Activated T-cell treated with anti-CD3 and anti-CD28 coated beads for 4 hours (primary cell): ENCODE measurements at places on chromosomes 13 and 19.

DNA sequence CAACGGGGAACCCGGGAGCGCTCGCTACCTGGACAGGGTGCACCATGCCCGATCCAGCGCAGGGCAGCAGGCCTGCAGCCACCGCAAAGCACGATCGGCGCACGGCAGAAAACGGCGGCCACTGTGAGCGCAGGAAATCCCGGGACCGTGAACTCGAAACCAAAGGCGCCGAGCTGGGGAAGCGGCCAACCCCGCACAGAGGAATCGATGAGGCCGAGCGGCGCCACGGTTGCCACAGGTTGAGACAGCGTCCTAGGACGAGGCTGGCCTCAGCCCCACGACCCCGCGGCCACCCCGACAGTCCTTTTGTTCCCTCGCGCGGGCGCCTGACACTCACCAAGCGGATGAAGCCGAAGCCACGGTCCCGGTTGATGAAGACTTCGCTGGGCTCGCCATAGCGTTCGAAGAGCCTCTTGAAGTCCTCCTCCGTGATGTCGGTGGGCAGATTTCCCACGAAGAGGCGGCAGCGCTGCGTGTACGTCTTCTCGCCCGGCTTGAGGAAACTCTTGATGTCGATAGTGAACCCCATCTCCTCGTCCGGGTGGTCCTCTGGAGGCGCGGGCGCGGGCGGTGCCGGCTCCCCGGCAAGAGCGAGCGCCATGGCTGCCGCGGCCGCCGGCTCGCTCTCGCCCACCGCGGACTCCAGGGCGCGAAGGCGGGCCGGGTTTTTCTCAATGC lies 557 bp downstream of the PSPC1 start:
- DNase-seq = peak; percentile 22

- no peak for DNase-seq
These were observed 4.3 kb upstream of the KCTD4 start for GRCh38 chr13:45205124-45205523.

DNA sequence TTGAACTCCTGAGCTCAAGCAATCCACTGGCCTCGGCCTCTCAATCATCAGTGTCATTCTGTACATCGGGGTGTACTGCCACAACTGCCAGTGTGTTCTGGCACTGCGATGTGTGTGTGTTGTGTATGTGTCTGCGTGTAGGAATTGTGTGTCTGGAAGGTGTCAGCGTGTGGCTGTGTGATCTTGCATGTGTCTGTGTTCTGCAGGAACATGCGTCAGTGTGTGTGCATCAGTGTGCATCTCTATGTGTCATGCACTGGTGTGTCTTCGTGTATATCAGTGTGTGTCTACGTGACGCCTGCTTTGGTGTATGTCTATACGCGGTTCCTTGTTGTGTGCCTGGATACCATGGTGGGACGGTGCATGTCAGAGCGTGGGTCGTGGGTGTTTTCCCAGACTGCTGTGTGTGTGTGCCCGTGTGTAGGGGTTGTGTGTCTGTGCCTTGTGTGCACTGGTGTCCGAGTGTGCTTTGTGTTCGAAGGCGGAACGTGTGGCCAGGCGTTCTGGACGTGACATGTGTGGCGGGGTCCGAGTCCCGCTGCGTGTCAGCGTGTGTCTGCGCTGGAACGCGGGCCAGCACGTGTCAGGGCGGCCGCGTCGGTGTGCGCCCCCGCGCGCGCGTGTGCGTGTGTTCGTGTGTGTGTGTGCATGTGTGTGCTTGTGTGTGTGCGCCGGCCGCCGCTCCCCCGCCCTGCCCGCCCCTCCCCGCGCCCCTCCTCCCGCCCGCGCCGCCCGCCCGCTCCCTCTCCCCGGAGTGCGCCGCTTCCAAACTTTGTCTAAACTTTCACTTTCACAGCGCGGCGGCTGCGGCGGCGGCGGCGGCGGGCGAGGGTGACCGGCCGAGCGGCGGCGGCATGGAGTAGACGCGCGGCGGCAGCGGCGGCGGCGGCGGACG lies at the start of gene NFIX:
TSS of gene NFIX (plus strand) at position 775 of the 895 bp plus-strand sequence. CDS start 363 bp downstream, outside the sequence.
- peak; percentile 63 for DNase-seq

GRCh38 chr13:60112771-60113170 lies 51.0 kb downstream of the DIAPH3 start:
- no peak for DNase-seq

- DNase-seq = no peak
These were observed 599 bp upstream of the ARHGEF7 start for GRCh38 chr13:111114362-111115060.

DNA sequence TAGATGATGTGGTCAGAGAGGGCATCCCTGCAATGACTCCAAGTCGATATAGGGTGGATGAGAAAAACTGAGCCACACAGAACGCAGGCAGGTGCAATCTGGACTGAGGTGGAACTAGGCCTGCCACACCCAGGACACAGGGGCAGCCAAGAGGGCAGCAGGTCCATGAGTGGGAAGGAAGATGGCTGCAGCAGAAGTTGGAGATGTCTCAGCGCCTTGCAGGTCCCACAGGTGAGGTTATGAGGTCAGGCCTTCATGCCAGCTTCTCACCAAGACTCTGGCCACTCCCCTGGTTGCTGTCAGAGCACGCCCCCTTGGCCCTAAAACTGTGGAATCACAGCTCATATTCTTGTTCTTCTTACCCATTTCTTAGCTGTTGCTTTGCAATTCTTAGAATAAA lies 147.7 kb upstream of the VSTM2B start:
- DNase-seq = no peak

- no peak for DNase-seq
These were observed 73.5 kb downstream of the PEPD start for GRCh38 chr19:33448159-33448516.

DNA sequence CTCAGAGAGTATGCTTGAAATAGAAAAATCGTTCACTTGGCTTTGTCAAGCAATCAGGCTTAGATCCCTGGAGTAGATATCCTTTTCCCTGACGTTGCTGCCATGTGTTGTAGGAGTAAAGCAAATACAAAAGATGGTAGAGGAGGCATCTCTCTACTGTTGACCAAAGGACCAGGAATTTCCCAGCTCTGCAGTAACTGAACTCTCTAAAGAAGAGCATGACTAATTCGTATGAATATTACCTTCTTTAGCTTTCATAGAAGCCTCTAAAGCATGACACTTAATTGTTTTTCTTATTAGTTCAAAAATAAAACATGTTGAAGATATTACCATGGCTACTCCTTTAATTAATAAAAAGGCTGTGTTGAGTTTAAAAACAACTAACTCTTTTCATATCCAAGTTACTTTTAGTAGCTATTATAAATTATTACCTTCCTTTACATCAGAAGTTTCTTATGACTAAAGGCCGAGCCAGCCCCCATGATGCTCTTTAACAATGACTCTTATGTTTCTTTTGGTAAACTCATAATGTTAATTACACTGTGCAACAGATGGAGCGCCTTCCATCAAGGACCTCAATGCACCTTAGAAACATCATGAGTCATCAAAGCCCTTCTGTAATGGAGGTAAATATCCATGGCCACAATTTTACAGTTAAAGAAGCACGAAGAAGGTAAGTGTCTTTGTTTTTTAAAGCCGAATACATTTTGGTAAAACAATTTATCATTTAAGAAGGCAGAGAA lies 352.4 kb downstream of the KLF5 start:
- DNase-seq = no peak

DNA sequence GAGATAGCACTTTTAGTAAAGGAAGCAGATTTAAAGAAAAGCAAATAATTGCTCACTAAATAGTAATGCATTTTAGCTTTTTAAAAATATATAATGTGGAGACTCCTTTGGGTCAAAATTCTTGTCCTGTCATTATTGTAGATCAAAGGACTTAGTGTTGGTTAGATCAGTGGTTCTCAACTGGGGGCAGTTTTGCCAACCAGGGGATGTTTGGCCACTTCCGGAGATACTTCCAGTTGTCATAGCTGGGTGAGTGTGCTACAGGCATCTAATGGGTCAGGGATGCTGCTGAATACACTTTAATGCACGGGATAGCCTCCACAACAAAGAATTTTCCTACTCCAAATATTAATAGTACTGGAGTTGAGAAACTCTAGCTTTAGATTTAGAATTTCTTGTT lies 126.8 kb downstream of the LMO7 start:
- DNase-seq = no peak

- DNase-seq = no peak
These were observed 4.7 kb upstream of the TMPRSS9 start for GRCh38 chr19:2355168-2356035.

DNA sequence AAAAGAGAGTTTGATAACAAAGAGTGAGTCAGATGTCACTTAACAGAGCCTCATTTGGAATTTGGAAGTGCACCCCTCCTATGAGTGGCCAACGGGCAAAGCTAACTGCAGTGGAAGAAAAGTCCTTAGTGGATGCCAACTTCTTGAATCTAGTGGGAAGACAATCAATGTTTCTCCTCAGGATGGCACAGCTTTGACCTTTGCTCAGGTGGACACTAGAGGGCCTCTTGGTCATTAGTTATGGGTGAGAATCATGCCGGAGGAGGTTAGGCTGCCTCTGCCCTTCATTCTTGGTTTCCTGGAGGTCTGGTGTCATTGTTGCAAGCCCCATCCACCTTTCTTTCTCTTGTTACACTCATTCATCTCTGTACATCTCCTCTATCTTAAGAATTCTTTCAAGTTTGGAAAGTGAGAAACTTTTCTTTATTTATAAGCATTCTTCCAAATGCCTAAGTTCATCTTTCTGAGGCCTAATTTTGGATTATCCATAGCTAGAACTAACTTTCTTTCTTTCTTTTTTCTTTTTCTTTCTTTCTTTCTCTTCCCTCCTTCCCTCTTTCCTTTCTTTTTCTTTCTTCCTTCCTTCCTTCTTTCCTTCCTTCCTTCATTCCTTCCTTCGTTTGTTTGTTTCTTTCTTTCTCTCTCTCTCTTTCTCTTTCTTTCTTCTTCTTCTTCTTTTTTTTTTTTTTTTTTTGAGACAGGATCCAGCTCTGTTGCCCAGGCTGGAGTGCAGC lies 327.2 kb upstream of the TSHZ3 start:
- DNase-seq = no peak

DNA sequence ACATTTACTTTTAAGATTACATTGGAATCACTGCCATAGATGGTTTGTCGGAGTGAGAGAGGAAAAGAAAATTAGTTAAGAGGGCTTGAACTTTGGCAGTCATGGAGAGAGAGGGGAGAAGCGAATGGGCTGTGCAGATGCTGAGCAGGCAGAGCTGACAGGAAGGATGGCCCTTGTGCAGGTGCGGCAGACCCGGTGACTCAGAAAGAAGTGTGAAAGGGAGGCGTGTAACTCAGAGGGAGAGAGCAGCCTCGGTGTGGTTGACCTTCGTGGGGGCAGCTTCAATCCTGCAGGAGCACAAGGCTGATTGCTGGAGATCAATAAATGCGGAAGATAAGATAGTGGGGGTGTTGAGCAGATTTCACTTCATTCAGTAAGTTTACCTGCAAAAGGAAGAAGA lies 76.9 kb downstream of the TNFSF13B start:
- DNase-seq = no peak

- no peak for DNase-seq
These were observed 2.7 kb downstream of the FCHO1 start for GRCh38 chr19:17753976-17754375.

DNA sequence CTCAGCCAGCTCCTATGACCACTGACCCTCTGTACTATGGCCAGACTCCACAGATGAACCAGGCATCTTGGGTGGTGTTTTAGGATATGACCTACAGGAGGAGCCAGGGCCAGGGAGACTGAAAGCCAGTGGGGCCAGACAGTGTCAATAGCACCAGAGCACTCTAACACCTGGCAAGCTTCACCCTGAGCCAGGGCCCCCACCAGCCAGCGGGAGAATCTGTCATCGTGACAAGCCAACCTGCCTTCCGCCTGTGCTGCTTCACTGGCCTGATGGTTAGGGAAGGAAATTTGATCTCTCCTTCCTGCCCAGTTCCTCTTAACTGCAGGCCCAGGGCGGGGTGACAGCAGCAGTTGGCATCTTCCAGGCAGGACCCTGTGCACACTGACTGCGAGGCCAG lies 222.4 kb downstream of the UQCRFS1 start:
- no peak for DNase-seq

DNA sequence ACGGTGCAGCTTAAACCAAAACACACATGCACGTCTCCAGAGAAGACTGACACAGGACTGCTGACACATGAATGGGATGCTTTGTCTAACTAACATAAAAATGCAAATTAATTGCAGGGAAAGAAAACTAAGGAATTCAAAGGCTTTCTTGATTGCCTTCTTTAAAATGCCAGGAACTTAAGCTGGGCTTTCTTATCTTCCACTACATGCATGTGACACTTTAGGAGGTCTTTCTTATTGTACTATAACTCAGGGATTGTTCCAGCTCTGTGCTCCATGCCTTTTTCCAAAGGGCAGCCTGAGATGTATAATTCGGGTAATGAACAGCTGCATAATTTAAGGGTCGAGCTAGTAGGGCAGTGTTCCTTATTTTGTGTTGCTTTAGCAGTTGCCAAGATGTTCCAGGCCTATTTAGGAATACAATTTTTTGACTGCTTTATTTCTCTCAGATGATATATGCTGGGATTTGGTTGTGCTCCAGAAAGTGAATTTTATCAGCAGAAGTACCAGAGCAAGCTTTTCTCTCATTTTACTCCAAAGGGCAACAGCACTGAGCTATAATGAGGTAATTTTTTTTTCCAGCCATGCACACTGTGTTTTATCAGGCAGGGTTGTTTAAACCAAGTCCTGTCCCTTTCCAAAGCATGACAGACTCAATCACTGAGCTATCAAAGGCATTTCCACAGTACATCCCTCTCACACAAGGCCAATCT lies 885.2 kb downstream of the PCDH9 start:
- no peak for DNase-seq

DNA sequence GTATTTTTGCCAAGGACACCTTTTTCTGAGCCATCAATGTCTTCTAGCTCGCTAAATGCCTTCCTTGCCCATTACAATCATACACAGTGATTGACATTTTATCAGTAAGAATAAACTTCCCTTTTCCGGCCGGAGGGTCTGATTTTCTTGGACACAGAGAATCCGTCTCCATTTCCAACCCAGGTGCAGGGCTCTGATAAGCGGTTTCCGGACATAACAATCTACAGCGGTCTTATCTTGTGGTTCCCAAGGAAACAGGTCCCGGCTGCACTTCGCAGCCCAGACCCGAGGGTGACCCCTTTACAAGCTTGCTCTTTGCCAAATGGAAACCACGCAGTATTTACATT lies 5.1 kb upstream of the ZNF77 start:
- no peak for DNase-seq

DNA sequence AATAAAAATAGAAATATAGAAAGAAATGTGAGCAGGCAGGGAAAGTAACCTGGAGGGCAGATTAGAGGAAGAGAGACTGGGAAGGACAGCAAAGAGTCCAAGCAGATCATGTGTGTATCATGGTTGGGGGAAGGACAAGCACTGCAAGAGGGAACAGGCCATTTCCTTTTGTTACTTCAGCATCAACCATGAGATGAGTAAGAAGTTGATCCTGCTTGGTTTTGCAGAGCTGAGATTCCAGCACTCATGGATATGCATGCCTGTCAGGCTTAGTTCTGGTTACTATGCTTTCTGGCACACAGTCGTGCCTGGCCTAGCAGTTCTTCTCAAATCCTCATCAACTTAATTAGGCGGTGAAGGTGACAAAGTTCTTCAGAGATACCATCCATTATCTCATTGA lies 18.1 kb downstream of the NALCN start:
- DNase-seq = no peak

DNA sequence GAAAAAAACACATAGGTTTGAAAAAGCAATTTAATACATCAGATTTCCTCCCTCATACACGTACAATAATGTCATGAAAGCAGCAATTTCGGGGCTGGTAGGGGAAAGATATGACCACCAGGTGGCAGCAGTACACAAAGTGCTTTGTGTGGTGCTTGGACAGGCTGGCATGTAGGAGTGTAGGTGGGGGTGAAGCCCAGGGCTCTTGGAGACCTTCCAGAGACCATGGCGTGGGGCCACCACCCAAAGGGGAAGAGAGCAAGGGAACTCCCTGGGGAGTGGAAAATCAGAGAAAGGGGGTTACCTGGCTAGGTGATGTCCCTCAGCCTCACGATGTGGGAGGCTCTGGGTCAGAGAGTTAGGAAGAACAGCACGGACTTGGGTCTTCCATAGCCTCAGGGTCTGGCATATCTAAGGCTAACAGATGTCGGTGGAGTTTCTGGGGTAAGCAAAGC lies 11.8 kb upstream of the CCNA1 start:
- peak; percentile 50 for DNase-seq
